ENCODE measurements at places on chromosomes 6 and 20.

DNA sequence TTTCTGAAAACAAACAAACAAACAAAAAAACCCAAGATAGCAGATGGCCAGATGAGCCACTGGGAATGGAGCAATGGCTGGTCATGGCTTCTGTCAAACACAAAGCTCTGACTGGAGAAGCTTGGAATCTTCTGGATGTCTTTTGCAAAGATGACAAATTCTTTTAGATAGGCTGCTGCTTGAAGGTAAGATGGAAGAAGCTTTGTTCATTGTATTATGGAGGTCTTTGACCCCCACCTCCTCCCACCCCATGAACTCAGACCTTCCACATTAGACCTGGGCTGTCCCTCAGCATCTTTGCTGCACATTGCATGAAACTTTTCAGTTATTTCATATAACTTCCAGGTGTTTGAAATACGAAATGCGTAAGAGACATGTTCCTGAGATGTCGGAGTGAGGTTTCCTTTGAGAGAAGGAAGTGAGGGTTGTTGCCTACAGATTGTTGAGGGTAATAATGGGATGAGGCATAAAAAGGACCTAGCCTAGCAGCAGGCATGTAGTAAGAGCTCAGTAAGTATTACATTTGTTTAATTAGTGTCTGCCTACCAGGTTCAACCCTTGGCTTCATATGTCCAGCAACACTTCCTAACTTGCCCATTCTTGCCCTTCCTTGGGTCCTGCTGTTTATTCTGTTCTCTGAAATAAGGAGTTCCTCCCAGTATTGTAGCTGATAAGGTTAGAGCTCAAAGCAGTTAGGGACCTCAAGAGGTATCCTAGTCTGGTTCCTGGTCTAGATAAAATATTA is 51.4 kb upstream of the IER3 start:
- no peak for DNase-seq

DNA sequence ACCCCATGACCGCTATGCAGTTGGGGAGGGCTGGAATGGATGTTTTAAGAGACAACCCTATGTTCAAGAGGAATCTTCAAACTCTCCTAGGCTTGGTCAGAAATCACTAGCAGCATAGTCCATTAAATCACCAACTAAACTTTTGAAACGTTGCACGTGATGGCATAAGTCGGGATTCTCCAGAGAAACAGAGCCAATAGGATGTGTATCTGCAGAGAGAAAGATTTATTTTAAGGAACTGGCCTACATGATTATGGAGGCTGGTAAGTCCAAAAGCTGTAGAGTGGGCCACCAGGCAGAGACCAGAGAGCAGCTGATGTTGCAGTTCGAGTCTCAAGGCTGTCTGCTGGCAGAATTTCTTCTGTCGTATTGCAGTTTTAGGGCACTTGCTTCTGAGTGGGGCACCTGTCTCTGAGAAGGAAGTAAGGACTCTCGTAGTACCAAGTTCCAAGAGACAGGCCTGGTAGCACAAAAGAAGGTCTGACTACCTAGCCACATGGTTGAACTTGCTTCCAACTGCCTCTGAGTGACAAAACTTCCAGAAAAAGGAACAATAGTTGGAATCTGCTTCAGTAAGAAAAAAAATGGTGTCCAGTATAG is 11.9 kb upstream of the IFNGR1 start:
- no peak for DNase-seq

- no peak for DNase-seq
Observed at GRCh38 chr20:59690101-59690500, 85.8 kb downstream of the PHACTR3 start.

- no peak for DNase-seq
Observed at GRCh38 chr6:154637392-154637791, 95.8 kb upstream of the SCAF8 start.

Data from heart right ventricle (tissue), 16 donors.